CD4-positive, alpha-beta T cell treated with Interleukin-4 for 4 hours (primary cell): ENCODE measurements at places on chromosomes 16 and 17.
A peak's percentile ranks its signal among the peaks of the same experiment; 100 is the strongest.

GRCh38 chr16:57424583-57424982 lies 20.0 kb downstream of the CCL17 start:
- no peak for DNase-seq

GRCh38 chr17:17780922-17781590 lies 55.7 kb downstream of the SREBF1 start:
- DNase-seq = no peak

- no peak for DNase-seq
Observed at GRCh38 chr17:32917081-32917480, 10.9 kb upstream of the TMEM98 start.

DNA sequence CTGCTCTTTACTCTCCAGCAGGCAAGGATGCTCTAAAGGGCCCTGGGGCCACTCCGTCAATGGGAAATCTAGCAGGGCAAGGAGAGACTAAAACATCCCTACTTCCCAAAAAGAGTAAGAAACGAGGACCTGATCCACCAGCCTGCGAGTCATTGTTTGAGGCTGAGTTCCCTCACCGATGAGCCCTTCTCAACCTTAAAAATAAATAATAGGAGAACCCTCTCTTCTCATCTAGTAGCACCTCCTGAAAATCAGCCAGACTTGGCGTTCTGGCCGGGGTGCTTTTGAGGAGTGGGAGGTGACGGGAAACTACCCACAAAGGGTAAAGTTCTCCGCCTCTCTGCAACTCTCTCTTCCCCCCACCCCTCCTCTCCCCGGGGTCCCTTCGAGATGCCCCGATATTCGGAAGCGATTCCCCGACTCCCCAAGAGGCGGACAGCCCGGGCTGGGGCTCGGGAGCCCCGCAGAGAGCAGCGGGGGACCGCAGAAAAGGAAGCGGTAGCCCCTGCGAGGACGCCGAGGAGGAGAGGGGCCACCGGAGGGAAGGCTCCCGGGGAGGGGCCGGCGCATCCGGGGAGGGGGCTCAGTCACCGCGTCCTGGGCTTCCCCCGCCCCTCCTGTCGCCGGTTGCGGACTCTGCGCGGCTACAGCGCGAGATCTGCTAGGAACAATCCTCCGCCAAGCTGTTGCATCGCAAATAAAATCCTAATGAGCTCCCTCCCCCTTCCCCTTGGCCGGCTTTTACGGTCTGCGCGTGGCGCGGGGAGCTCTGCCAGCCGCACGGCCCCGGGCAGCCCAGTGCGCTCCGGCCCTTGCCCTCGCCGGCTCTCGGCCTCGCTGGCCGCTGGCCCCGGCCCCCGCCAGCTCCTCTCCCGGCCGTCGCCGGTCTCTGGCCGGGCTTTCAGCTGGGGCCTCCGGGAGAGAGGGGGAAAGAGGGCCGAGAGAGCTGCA lies 1.3 kb downstream of the HOXB9 start:
- no peak for DNase-seq

DNA sequence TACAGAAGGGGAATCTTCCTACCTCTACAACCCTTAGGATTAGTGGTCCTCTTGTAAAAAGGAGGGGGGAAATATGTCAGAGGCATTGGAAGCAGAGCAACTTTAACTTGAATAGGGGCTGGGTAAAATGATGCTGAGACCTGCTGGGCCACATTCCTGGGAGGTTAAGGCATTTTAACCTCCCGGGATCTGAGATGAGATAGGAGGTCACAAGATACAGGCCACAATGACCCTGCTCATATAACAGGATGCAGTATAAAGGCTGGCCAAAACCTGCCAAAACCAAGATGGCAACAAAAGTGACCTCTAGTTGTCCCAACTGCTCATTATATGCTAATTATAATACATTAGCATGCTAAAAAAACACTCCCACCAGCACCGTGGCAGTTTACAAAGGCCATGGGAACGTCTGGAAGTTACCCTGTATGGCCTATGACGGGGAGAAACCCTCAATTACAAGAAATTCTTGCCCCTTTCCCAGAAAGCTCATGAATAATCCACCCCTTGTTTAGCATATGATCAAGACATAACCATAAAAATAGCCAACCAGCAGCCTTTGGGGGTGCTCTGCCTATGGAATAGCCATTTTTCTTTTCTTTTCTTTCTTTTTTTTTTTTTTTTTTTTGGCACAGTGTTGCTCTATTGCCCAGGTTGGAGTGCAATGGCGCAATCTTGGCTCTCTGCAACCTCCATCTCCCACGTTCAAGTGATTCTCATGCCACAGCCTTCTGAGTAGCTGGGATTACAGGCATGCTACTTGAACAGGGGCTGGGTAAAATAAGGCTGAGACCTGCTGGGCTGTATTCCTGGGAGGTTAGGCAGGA lies 6.2 kb upstream of the C1QTNF1 start:
- no peak for DNase-seq

DNA sequence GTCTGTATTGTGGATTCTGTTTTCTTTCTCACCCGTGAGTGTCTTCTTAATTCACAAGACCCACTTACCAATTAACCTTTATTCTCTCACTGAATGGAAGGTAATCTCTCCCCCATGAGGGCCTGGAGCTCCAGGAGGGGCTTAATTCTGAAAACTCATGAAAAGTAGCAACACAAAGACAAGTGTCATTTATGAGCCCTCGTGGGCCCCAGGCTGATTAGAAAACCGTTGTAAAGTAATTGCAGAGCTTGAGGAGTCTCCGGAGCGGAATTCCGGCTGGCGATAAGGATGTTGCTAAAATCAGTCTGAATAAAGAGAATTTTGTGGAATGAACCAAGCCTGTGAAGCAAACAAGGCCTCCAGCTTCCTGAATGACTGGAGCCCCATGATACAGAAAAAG lies 301.5 kb downstream of the HAPSTR1 start:
- no peak for DNase-seq

- DNase-seq = no peak
Observed at GRCh38 chr17:10162096-10162495, 36.3 kb downstream of the GAS7 start.

DNA sequence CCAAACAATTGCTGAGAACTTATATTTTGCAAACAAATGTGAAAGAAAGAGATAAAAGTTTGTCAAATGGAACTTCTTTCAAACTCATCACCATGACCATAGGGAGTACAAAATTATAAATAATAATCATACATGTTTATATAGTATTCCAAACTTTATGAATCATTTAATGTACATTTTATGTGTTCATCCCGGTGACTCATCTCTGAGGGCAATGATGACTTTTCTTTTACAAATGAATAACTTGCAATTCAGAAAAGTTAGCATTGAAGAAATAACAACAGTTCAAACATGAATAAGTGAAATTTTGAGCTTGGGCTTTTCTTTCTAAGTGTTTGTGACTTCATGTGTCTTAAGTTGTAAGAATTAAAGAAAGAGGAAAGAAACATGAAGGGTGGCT lies 66.3 kb upstream of the CDH8 start:
- no peak for DNase-seq

- DNase-seq = no peak
Observed at GRCh38 chr16:53511403-53512280, 8.6 kb upstream of the AKTIP start.

GRCh38 chr17:47694581-47695428 lies 844 bp downstream of the TBKBP1 start:
- DNase-seq = peak; percentile 41

- DNase-seq = peak; percentile 21
Observed at GRCh38 chr17:29757788-29758187, 135.1 kb upstream of the CORO6 start.

- no peak for DNase-seq
Observed at GRCh38 chr17:17080781-17081180, 38.5 kb downstream of the MPRIP start.

- DNase-seq = no peak
Observed at GRCh38 chr17:29633886-29634285, 11.2 kb upstream of the CORO6 start.

- DNase-seq = no peak
Observed at GRCh38 chr16:30692396-30693064, 6.4 kb upstream of the SRCAP start.

GRCh38 chr16:3859889-3860288 lies 20.6 kb downstream of the CREBBP start:
- no peak for DNase-seq

GRCh38 chr16:4862639-4863038 lies 15.4 kb downstream of the UBN1 start:
- DNase-seq = no peak

DNA sequence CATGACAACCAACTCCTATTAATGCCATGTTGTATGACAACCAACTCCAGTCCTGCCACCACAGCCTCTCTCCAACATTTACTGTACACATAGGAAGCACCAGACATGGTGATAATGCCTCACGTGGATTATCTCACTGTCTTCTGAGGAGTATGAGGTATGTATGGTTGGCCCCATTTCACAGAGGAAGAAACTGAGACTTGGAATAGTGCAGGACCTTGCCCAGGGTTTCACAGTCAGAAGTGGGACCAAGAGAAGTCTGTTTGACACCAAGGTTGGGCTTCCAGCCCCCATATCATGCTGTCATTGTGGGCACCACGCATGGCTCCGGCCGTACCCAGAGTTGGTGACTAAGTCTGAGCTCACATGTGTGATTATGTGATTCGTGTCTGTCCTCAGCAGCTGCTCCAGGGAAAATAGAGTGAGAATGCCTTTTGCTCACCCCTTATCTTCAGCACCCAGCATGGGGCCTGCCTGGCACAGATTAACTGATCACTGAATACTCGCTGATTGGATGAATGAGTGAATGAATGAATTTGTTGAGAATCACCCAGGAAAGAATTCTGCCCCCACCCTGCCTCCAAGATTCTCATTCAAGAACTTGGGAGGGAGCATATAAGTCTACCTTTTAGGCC lies 204.1 kb upstream of the NLRP1 start:
- no peak for DNase-seq
